ENCODE measurements at places on chromosomes 11 and 22.

- DNase-seq, result no peak
These were observed 303.5 kb downstream of the TBC1D22A start for GRCh38 chr22:47065756-47066615.

GRCh38 chr11:95092549-95093324 lies 3.1 kb downstream of the ENDOD1 start:
- DNase-seq, result peak; percentile 83

DNA sequence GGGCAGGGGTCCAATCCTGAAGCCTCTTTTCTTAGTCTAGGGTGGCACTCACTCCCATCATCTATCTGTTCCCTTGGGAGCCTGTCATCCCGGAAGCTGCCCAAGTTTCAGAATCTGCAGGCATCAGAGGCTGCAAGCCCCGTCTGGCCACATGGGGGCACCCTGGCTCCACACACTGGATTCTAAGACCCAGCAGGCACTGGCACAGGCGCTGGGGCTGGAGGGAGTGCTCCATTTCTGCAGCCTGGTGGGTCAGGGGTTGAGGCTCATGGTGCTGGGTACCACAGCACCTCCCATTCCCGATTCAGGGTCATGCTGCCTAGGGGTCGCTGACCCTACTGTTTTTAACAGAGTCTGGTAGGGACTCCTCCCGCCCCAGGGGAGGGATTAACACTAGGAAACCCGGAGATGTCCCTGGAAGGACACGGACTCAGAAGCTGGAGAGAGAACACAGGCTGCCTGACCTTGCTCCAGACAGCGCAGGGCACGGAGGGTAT lies 243.9 kb upstream of the SYN3 start:
- DNase-seq, result peak; percentile 74

GRCh38 chr22:20532256-20532993 lies 25.0 kb downstream of the MED15 start:
- no peak for DNase-seq

- no peak for DNase-seq
These were observed 87.7 kb downstream of the PDE2A start for GRCh38 chr11:72586321-72587090.

DNA sequence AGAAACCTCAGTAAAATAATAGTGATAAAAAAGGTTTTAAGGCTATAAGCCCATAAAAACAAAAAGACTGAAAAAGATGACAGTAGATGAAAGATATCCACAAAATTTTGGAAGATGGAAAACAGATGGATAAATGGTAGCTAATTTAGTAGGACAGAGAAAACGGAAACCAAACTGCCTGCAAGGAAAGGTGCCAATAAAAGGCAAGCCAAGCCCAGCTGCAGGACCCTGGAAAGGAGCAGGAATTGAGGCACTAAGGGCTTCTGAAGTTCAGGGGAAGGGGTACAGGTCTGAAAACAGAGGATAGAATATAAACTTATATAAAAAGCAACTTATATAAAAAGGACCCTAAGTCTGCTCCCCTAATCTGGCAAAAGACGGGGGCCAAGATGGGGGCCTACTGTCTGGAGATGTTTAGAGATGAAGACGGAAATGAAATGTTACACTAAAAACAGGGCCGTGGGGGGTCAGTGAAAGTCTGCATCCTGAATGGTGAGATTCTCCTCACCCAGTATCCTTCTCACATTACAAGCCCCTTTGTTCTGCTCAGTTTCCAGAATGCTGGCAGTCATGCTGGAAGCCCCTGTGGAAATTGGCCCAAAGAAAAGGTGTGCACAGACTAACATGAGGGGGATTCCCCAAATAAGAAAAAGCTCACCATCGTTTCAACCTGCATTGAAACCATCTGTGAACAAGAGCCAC lies 269.3 kb upstream of the PITPNB start:
- DNase-seq, result no peak

DNA sequence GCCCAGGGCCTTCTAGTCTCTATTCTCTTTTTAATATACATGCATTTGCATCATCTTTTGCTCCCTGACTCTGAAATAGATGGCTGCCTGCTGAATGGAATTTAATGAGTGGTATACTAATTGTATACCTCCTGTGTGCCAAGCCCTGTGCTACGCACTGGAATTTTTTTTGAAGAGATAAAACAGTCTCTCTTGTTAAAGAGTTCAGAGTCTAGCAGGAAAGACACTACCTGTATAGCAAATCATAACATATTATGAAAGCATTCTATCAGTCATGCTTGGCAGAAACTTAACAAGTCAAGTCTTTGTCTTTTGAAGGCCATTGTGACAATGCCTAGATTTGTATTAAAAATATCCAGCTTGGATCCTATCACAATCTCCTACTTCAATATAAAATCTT lies 63.7 kb upstream of the SESN3 start:
- DNase-seq, result no peak

GRCh38 chr11:106477776-106478175 lies 400.3 kb downstream of the AASDHPPT start:
- no peak for DNase-seq

GRCh38 chr22:29994943-29995342 lies 85.3 kb upstream of the HORMAD2 start:
- peak; percentile 52 for DNase-seq

DNA sequence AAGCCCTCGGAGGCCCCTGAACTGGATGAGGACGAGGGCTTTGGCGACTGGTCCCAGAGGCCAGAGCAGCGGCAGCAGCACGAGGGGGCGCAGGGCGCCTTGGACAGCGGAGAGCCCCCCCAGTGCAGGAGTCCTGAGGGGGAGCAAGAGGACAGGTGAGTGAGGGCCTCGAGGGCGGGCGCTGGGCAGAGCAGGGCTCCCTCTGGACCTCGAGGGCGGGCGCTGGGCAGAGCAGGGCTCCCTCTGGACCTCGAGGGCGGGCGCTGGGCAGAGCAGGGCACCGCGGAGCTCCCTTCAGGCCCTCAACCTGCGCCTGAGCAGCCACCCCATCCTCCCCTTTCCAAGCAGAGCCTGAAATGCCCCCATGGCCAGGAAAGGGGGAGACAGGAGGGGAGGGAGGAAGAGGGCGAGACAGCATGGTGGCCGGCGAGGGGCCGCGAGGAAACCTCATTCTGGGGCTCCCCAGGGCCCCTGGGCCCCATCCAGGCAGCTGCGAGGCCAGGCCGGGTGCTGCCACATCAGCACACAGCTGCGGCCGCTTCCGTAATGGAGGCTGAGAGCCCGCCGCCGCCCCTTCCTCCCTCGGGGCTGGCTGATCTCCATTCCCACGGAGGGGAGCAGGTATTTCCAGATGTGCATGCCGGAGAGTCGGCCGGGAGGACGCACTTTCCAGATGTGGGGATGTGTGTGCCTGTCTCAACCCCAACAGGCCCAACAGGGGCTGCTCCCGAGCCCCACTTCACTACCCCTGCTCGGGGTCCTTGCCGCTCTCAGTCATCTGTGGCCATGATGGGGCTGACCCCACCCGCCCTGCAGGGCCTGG lies 10.0 kb downstream of the PRR33 start:
- DNase-seq, result no peak

GRCh38 chr22:45292731-45293442 lies 8.1 kb downstream of the UPK3A start:
- DNase-seq, result no peak

GRCh38 chr11:2129699-2130366 lies 9.4 kb downstream of the IGF2 start:
- no peak for DNase-seq

Measured in EH (cell line).